HEK293T (cell line): ENCODE measurements at places on chromosomes 12 and 14.
A peak's percentile ranks its signal among the peaks of the same experiment; 100 is the strongest.

DNA sequence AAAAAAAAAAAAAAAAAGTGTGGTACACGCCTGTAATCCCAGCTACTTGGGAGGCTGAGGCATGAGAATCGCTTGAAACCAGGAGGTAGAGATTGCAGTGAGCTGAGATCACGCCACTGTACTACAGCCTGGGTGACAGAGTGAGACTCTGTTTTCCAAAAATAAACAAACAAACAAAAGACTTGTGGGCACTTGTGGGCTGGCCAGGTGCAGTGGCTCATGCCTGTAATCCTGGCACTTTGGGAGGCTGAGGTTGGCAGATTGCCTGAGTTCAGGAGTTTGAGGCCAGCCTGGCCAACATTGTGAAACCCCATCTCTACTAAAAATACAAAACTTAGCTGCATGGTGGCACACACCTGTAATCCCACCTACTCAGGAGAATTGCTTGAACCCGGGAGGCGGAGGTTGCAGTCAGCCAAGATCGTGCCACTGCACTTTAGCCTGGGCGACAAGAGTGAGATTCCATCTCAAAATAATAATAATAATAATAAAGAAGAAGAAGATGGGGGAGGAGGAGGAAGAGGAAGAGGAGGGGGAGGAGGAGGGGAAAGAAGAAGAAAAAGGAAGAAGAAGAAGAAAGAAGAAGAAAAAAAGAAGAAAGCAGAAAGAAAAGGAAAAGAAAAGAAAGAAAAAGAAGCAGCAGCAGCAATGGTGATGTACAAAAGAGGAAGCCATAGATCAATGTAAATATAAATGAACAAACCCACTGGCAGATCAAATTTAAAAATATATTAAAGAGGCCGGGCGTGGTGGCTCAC is 27.9 kb upstream of the CCNT1 start:
- no peak for DNase-seq

DNA sequence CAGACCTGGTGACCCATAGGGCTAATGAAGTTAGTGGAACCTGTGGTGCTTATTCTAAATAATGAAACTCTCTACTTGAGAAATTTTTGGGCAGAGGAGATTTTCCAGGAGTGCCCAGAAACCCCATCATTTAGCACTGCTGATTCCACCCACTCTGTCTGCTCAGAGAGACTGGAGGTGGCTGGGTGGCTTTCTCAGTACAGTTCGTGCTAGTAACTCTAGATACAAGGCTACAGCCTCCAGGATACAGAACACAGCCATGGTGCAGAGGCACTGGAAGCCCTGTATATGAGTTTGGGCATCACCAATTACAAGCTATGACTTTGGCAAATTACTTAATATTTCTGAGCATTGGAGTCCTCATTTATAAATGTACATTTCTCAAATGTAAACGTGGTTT is 32.4 kb downstream of the CCDC177 start:
- DNase-seq = no peak

DNA sequence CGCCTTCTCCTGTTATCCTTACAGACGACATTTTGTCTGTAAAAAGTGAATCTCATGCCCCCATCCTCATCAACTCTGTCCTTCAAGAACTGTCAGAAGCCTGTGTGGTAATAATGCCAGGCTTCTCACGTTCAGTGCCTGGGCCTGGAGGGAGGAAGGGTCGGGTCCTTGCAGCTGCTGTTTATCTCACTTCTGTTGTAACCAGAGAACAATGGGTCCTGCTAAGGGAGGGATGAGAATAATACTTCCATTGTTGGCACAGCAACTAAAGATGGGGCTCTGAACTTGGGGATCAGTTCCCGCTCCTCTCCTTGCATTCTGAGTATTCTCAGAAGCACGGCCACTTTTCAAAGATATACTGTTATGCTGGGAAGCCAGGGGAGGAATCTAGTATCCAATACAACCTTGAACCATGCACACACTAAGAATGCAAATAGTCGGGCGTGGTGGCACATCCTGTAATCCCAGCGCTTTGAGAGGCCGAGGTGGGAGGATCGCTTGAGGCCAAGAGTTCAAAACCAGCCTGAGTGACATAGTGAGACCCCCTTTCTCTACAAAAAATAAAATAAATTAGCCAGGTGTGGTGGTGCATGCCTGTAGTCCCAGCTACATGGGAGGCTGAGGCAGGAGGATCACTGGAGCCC is 38.8 kb upstream of the NINJ2 start:
- DNase-seq = no peak

DNA sequence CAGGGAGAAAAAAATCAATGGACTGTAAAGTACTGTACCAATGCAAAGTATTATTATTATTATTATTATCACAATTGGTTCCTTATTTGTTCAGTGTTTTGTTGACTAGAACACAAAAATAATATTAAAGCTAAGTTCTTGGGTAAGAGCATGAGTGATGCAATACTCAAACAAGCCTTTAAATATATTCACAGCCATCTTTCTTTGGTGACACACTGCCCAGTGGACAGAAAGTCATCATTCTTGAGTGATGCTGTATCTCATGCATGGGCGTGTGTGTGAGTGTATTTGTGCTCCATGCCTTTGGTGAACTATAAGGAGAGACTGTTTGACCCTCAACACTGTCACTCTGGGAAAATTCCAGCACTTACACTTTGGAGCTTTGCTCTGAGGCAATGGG is 93.6 kb downstream of the KCNK10 start:
- no peak for DNase-seq

DNA sequence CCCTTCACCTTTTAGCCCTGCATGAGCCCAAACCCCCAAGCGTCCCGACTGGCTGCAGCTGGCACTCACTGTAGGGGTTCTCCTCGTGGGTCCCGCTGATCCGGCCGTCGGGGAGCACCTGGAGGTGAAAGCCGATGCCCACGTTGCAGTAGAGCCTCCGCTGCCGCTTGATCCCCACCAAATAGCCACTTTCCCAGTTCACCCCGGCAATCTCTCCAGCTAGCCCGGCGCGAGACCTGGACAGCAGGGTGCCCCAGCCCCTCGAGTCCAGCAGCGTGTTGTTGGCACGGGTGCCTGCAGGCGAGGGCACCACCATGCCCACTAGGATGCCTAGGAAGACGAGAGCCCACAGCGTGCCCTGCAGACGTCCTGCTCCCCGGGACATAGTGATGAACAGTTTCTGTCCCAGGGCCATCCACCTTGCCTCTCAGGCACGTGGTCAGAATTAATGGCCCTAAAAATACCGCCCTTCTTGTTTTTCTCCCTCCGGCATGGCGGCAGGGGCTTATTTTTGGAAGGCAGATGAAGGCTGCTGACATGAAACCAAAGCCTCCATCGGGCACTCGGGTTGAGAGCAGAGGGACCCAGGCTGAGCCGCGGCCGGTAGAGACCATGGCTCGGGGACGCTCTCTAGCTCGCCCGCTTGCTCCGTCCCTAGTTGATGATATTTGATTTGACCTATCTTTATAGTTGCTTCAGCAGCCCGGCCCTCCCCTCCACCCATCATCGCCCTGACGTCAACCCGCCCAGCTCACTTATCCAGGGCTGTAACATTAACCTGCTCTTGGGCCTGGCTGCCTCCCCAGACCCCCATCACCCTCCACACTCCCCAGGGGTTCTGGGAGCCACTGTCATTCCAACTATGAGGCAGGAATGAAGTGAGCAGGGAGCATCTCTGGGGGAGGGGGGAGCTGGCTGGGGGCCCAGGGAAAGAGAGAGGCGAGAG is at the start of gene FGF6:
FGF6 (minus strand) TSS at position 660 of the 946 bp plus-strand sequence; CDS start at position 415, 245 bp downstream.
- DNase-seq = no peak

DNA sequence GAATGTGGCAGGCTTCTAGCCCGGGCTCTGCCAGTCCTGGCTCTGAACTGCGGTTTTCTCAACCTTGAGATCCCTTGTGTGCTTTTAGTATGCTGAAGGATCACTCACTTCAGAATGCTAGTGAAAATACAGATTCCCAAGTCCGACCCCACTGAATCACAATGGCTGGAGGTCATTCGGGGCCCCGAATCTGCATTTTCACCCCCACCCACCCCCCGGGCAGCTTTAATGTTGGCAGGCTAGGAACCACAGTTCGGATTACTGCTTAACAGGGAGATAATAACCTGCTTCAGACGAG is 573 bp upstream of the SUSD6 start:
- DNase-seq = no peak

- no peak for DNase-seq
Measured at GRCh38 chr14:66135831-66136230, 350.3 kb upstream of the CCDC196 start.

DNA sequence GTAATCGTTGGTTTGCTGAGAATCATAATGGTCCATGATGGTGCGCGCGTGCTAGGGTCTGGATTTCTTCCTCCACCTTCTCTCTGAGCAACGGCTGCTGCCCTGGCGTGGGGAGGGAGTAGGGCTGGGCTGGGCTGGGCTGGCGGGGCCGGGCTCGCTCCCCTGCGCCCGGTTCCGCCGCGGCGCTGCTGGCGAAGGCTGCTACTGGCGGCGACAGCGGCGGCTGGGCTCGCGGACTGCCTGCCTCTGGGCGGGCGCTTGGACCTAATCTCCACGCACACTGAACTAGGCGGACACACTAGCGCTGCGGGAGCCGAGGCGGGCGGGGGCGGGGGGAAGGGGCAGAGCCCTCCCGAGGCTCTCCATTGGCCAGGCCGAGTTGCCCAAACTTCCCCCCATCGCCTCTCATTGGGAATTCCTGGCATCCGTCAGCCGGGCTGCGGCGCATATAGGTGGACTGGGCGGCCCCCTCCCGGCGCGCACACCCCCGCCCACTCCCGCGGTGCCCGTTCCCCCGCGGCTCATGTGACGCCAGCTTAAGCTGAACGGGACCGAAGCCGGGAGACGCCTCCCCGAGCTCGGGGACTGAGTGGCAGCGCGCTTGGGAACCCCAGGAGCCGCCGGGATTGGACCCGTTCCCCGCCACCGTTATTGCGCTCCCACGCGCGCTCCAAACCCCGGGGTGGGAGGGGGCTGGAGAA is at the start of gene ACTN1:
ACTN1 (minus strand) TSS at position 282 of the 701 bp plus-strand sequence; CDS start at position 36, 246 bp downstream.
- peak; percentile 94 for DNase-seq

GRCh38 chr12:111409780-111410430 is 4.2 kb downstream of the SH2B3 start:
- no peak for DNase-seq

DNA sequence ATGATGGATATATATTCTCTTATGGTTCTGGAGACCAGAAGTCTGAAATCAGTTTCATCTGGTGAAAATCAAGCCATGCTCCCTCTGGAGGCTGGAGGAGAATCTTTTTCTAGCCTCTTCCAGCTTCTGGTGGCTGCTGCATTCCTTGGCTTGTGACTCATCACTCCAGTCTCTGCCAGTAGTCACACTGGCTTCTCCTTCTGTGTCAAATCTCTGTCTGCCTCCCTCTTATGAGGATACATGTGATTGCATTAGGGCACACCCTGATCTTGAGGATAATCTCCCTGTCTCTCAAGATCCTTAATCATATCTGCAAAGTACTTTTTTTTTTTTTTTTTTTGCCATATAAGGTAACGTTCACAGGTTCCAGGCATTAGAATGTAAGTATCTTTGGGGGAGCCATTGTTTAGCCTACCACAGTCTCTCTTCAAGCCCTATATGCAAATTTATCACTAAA is 17.7 kb downstream of the DNAL1 start:
- peak; percentile 32 for DNase-seq

DNA sequence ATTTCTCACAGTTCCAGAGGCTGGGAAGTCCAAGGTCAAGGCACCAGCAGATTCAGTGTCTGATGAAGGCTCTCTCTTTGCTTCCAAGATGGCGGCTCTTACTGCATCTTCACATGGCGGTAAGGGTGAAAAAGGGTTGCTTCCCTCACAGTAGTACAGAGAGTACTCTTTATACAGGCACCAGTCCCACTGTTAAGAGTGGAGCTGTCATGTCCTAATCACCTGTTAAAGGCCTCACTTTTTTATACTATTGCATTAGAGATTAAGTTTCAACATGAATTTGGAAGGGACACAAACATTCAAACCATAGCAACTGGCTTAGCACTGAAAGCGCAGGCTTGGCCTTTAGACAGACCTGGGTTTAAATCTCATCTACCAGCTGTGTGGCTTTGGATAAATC is 50.0 kb upstream of the TCL1A start:
- no peak for DNase-seq

GRCh38 chr12:68978678-68979077 is 45.7 kb upstream of the CPM start:
- no peak for DNase-seq

DNA sequence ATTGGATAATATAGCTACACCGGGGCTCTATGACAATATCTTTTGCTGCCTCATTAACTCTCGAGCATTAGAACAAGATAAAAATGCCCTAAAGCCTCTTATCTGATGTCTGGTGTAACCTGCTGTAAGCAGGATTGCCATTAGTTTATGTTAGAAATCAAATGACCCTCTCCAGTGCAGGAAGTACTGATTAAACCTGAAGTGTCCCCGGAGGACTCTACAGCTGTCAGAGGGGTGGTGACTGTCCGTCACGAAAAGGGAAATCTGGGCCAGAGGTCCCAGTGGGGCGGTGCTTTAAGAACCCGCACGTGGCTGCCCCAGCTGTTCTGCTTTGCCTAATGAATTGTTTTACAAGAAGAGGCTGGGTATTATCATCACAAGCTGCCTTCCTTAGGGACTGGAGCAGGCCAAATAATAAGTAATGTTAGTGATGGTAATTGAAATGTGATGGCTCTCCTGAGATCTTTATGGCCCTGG is 55.7 kb downstream of the LIN52 start:
- DNase-seq = peak; percentile 54

GRCh38 chr14:58362798-58363412 is 32.8 kb upstream of the TOMM20L start:
- DNase-seq = peak; percentile 16

GRCh38 chr12:122665349-122665748 is 37.8 kb downstream of the HCAR2 start:
- DNase-seq = no peak

GRCh38 chr12:51536159-51536558 is 54.9 kb upstream of the SCN8A start:
- no peak for DNase-seq

DNA sequence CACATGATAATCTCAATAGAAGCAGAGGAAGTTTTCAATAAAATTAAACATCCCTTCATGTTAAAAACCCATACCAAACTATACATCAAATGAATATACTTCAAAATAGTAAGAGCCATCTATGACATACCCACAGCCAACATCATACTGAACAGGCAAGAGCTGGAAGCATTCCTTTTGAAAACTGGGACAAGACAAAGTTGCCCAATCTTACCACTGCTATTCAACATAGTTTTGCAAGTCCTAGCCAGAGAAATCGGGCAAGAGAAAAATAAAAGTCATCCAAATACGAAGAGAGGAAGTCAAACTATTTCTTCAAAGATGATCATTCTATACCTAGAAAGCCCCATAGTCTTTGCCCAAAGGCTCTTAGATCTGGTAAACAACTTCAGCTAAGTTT is 454.7 kb upstream of the PRICKLE1 start:
- no peak for DNase-seq
